HT-29 (cell line): ENCODE measurements at places on chromosomes 7 and 10.

- no peak for DNase-seq
Observed at GRCh38 chr7:128801003-128801402, 9.2 kb downstream of the CCDC136 start.

GRCh38 chr10:79923145-79923544 lies 25.8 kb downstream of the SFTPD start:
- no peak for DNase-seq

- DNase-seq, result no peak
Observed at GRCh38 chr10:113983552-113983951, 60.1 kb upstream of the ADRB1 start.

DNA sequence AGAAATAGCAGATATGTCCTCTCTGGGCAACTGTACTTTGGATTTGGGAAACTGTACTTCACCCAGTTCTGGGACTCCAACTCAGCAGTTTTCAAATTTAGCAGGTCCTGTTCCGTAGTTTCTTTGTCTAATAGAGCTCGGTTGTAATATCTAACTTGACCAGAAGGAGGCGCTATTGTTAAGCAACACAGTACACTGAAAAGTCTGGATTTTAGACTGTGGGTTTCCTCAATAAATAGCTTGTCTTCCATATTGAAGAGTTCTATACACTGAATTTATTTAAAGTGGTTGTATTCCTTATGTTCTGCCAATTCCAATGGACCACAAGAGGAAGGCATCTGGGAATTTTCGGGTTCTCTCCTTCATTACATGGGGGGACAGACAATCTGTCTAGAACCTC lies 39.8 kb downstream of the ELFN1 start:
- DNase-seq, result no peak

GRCh38 chr10:789831-790701 lies 100.6 kb upstream of the DIP2C start:
- DNase-seq, result no peak

- no peak for DNase-seq
Observed at GRCh38 chr7:71988201-71988600, 423.9 kb downstream of the CALN1 start.

- no peak for DNase-seq
Observed at GRCh38 chr7:33802600-33802999, 102.7 kb upstream of the BMPER start.

DNA sequence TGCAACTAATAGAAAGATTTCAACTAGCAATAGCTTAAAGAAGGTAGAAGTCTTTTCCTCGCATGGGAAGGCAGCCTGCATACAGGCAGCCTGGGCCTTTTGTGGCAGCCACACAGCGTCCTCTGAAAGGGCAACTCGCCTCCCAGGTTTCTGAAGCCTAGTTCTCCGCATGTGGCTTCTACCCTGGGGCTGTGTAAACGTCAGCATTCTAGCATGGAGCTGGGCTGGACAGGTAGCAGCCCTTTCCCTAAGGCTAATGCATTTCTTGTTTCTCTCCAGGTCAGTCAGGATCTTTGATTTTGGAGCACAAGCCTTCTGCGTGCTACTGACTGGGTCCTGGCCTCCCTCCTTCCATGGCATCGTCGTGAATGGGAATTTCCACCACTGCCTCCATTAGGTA lies 23.8 kb upstream of the SEC61G start:
- no peak for DNase-seq

GRCh38 chr7:112986256-112987031 lies 100.2 kb downstream of the GPR85 start:
- DNase-seq, result no peak

DNA sequence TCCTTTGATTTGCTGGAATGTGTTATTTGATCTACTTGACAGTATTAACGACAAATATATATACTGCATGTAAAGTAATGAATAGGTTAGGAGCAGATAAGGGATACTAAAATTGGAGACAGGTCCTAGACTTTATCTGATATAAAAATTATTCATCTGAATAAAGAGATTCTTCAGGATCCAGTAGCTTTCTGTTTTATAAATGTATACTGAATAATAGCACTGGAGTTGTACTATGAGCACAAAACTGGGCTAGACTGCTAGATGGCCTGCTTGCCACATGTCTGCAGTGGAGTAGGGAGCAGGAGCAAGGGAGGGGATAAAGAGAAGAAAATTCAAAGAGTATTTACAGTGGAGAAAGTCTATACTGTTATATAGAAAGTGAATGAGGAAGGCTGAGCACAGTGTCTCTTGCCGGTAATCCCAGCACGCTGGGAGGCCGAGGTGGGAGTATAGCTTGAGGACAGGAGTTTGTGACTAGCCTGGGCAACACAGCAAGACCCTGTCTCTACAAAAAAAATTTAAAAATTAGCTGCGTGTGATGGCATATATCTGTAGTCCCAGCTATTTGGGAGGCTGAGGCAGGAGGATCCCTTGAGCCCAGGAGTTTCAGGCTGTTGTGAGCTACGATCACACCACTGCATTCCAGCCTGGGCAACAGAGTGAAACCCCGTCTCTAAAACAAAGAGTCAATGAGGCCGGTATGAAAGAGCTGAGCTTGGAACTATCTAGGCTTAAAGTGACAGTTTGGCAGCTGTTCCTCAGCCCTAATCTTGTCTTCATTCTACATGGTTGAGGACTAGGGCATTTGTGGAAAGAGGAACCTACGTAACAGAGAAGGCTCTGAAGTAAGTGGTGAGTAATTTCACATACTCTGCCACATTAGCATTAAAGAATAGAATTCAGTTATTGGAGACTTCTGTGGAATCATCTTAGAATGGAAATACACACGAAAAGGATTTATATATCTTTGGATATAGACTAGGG lies 41.8 kb downstream of the CD36 start:
- DNase-seq, result no peak

DNA sequence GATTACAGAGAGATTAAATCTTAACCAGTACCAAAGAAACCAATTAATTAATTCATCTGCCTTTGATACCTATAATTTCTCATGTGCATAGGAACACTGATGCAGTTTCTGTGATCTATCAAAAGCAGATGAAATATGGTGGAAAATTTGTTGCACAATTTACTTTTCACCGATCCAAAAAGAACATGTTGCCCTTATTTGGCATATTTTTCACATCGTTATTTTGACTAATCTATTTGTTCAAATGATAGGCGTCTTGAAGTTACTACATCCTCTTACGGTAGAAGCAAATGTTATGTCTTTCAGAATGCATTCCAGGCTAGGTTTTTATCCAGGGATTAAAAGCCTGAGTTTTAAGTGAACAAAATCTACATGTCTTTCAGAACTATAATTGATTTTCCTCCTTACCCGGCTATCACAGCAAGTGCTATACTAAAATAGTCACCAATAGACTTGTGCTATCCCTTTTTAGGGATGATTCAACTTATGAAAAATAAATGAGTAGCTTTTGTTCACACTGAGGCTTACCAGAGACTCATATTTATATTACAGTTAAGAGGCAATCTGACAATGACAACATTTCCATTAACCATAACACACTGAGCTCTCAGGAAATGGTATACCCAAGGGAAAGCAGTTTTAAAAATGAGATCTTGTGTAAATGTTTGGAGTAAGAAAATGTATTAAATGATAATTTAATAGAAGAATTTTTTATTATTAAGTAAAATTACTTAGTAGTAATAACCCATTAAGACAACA lies 16.8 kb upstream of the TES start:
- no peak for DNase-seq

GRCh38 chr10:56745490-56745889 lies 384.4 kb upstream of the ZWINT start:
- DNase-seq, result no peak

DNA sequence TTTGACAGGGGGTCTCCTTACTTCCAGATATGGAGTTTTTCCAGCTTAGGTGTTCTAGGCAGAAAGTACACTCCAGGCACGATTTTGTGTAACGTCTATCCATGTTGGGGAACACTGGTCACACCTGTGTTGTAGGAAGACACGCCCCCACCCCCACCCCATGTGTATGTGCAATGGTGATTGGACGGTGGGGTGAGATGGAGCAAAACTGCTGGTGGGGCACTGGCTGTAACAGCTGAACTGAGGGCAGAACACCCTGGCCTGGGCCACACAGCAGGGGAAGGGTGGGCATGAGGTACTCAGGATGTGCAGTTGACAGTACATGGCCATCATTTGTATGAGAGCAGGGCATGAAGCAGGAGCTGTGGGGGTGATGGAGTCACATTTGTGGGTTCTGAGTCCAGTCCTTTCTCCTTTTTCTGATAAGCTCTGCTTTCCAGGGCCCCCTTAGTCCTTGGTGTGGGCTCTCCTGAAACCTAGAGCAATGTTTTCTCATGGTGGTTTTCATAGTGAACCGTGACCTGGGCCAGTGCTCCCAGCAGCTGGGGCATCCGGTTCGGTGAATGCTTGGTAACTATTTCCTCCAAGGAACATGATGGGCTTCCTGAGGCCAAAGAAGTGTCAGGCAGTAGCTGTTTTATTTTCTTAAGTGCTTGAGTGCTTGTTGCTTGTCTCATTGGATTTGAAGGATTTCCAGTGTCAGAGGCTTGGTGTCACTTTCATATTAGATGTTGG lies 63.4 kb upstream of the AQP1 start:
- DNase-seq, result no peak

GRCh38 chr7:92295391-92295790 lies 49.6 kb downstream of the ANKIB1 start:
- no peak for DNase-seq

DNA sequence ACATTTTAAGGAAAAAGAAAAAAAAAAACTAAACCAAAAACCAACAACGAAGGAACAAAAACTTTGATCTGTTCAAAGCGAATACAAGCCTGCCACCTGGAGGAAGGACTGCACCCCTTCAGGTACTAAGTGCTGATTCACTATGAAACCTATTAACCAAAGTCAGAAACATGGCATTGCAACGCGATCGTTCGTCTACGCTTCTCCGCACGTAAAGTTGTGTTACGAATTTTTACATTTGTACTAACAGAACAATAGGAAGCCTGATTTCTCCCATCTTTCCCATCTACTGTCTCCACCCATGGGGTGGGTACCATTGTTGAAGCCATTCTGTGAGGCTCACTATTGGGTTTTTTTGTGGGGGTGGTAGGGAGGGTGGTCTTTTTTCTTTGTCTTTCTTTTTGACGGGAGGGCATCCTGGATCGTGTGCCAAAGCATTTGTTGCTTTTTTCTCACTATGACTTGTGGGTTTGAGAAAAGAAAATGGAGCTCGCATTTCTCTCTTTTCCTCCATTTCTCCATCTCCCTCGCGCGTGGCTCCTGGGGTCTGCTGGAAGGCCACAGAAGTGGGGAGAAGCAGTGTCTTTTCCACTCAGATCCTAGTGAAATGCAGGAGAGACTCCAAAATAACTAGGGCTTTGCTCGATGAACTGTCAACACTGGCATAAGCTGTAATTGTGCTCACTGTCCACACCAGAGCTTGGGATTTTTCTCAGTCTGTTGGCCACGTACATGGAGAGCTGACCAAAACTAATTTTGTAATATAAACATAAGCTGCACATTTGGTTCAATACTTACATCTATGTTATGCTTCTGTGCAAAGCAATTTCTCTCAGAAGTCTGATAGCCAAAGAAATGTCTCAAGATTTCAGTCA lies 100.9 kb upstream of the YAE1 start:
- peak; percentile 75 for DNase-seq

- no peak for DNase-seq
Observed at GRCh38 chr7:102045681-102046372, 228.4 kb downstream of the CUX1 start.

- no peak for DNase-seq
Observed at GRCh38 chr7:70416986-70417655, 714.8 kb upstream of the GALNT17 start.

GRCh38 chr7:24129597-24129996 lies 154.4 kb upstream of the NPY start:
- DNase-seq, result no peak

- no peak for DNase-seq
Observed at GRCh38 chr7:30543813-30544525, 39.3 kb upstream of the GGCT start.

DNA sequence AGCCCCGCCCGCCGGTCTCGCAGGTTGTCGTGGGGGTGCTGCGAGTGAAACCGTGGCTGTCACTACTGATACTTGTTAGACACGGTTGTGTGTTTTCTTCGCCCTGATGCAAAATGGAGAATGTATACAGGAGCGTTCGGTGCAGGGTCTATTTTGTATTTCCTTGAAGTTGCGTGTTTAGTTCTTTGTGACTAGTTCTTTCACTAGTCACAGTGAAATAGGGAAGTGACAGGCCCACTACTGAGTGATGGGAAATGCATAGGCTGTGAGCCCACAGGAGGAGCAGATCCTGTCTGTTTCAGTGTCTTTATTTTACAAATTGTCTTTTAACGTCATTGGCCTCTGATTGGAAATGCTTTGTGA lies 675 bp downstream of the ABRAXAS2 start:
- DNase-seq, result peak; percentile 5

GRCh38 chr10:31760674-31761081 lies 168.0 kb downstream of the ARHGAP12 start:
- DNase-seq, result no peak

- DNase-seq, result no peak
Observed at GRCh38 chr7:17697128-17697881, 243.0 kb downstream of the SNX13 start.

DNA sequence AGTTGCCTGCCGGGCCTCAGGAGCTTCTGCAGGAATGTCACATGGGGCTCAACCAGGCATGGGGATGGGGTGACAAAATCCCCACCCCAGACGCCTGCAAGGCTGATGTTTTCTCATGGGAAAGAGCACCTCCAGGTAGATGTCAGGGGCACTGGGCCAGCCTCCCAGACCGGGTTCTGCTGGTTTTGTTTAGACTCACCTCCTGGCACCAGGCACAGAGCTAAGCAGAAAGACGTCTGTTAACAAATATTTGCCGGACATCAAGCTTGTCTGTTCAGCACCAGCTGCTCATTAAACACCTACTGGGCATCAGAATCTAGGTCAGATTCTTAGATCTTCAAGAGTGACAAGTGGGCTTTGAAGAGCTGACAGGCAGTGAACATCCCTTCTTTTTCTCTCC lies 34.9 kb upstream of the TCERG1L start:
- no peak for DNase-seq

- no peak for DNase-seq
Observed at GRCh38 chr10:99551158-99551557, 18.4 kb downstream of the NKX2-3 start.

GRCh38 chr7:108613147-108613948 lies 43.7 kb downstream of the DNAJB9 start:
- DNase-seq, result peak; percentile 70

GRCh38 chr10:108629834-108630233 lies 1293.5 kb downstream of the XPNPEP1 start:
- peak; percentile 14 for DNase-seq

- no peak for DNase-seq
Observed at GRCh38 chr10:71453186-71453585, 56.5 kb downstream of the CDH23 start.

- DNase-seq, result no peak
Observed at GRCh38 chr10:19654576-19654975, 161.7 kb upstream of the PLXDC2 start.

- no peak for DNase-seq
Observed at GRCh38 chr7:132072165-132072564, 504.1 kb downstream of the PLXNA4 start.
